Activated T-cell treated with anti-CD3 and anti-CD28 coated beads for 4 hours (primary cell): ENCODE measurements at places on chromosomes 3 and 15.

DNA sequence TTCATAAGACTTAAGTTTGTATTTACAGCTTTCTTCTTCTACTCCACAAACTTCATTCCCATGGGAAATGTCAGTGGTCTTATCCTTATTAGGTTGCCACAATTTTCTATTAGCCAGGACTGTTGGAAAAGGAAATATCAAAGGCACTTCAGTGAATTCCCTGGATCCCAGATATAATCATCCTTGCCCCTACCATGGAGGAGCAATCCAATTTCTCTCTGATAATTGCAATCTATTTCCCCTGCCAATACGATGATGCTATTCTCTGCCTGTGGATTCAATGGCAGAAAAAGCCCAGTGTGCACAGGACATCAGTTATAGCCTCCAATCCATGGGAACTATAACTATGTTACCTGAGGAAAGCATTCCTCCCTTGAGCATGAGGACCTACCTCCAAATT lies 536.4 kb upstream of the UBE2E2 start:
- no peak for DNase-seq

DNA sequence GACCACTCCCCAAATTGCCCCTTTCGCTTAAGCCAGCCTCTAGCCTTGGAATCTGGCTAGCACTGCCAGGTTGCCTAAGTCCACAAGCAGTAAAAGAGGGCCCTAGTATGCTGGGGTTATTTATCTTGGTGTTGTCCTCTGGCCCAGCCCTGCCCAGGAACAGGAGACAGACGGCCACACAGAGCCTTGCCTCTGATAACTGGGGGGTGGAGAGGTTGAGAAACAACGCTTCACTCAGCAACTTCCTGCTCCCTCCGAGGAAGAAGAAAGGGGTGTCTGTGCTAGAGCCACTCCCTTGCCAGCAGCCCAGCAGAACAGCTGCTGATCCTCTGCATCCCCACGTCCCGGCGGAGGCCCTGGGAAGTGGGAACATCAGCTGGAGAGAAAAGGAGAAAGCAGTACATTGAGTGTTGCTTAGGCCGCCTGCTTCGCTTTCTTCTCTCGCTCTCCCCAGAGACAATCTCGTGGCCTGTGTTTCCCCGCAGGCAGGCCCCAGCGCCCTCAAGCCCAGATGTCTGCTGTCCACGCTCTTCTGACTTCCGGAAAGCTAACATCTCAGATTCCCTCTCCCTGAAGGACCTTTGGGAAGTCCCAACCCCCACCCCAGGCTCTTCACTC lies 22.6 kb upstream of the C3orf70 start:
- DNase-seq, result no peak

DNA sequence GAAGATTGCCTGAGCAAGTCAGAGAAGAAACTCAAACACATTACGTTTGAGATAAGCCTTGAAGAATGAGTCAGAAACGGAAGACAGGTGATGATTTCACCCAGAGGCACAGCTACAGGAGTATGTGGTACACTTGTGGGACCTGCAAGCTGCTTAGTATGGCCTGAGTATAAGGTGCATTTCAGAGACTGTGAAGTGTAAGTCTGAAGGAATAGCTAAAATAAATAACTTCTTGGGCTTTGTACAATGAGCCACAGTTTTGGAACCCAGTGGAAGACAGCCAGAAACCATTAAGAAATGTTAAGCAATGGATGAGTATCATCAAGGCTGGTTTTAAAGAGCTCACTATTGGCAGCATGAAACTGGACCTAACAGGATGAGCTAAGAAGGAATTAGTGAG lies 826.2 kb downstream of the ROBO1 start:
- no peak for DNase-seq

DNA sequence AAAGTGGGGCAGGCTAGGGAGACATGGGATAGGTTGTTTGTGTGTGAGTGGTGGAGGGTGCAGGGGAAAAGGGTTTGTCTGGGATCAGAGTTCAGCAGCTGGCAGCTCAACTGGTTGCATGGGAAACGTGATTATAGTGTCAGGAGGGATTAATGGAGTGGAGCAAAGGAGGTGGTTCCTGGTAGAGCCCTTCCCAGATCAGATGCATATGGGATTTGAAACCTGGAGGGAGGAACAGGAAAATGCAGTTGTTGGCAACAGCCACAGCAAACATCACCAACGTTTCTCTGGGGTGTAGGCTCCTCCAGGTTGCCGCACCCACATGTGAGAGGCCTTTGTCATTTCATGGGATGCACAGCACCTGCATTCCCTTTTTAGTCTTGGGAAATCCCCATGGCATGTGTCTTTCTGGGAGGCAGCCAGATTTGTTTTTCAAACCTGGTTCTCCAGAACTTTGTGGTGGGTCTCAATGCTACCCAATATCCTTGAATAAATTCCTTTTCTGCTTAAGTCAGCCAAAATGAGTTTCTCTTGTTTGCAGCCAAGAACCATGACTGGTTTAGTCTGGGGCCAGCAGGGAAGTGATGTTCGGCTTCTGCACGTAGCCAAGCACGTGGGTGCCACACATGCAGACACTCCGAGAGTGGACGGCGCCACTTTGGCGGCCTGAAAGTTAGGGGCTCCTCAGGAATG lies 61.3 kb downstream of the BDH1 start:
- no peak for DNase-seq

DNA sequence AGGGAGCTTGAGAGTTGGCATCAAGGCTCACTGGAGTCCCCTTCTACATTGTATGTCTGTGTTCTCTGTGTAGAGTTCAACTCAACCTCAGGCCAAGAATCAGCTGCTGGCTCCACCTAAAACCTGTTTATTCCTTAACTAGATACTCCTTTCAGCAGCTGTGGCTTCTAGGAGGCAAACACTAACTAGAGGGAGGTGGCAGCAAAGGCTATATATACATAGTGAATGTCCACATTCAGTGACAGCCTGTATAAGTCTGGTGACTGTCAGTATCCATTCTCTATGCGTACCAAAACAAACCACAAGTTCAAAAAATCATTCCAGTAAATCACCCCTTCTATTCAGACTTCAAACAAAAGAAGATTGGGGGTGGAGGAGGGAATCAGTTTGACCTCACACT lies 184.3 kb downstream of the CDIN1 start:
- DNase-seq, result no peak

DNA sequence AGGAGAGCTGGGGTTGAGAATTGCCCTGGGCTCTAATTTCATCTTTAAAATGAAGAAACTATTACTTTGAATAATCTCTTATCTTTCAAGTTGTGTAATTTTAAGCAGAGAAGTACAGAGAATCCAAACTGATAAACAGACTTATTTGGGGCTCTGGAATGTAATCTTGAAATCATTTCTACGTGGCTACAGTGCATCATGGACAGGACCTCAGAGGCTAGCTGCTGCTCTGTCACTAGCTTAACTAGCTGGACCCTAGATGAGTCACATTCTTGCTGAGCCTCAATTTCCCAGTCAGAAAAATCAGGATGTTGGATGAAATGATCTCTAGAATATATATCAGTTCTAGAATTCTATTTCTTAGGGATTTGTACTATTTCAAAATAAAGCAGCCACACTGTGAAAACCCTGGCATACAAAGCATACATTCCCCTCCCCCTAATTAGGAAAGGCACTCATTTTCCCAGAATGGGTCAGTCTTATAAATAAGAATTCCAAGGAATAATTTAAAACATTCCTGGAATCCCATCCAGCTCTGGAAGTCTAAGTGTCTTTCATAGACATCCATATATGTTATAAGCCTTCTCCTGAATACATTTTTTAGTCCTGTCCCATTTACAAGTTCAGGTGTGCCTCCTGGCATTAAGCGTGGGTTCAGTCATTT lies 47.2 kb downstream of the RASGRP1 start:
- DNase-seq, result no peak

GRCh38 chr15:73851689-73852088 lies 21.7 kb upstream of the TBC1D21 start:
- peak; percentile 6 for DNase-seq

- no peak for DNase-seq
These were observed 298.9 kb upstream of the CBLB start for GRCh38 chr3:106167728-106168127.

DNA sequence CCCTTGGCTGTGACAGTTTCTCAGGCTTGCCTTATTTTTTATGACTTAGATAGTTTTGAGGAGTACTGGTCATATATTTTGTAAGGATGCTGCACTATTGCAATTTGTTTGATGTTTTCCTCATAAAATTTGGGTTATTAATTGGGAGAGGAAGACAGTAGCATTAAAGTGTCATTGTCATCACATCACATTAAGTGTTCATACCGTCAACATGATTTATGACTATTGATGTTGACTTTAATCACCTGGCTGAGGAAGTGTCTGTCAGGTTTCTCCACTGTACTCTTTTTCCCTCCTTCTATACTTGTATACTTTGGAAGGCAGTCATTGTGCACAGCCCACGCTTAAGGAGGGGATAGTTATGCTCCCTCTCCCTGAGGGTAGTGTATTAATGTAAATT lies 26.9 kb downstream of the TRIM69 start:
- DNase-seq, result no peak

DNA sequence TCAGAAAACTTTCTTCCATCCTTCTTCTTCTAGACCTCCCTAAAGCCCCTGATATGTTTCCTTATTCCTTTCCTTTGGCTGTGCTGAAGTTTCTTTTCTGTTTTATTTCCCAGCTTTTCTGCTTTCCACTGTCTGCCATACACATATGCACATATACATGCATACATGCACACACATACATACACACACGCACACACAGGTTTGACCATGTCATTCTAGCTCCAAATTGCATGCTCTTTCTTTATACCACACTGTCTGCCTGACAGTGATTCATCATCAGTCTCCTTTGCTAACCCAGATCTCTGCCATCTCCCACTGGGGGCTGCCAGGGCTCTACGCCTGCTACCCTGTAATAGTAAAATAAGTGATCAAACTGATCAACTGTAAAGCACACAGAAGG lies 181.3 kb downstream of the STAC start:
- DNase-seq, result no peak

DNA sequence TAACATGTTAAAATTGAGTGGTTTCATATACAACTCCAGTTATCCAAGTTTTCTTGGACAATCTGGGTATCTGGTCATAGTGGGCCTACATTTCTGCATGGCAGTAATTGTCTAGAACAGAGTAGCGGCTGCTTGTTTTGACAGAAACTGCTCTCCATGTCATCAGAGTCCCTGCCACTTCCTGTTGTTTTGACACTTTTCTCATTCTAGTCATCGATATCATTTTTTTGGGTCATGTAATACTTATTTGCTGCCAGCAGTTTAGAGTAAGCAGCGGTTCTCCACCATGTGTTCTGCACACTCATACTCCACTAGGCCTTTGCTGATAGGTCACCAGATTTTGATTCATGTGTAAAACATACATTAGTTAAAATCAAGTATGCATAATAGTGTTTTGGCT lies 81.5 kb downstream of the SLC25A26 start:
- no peak for DNase-seq

DNA sequence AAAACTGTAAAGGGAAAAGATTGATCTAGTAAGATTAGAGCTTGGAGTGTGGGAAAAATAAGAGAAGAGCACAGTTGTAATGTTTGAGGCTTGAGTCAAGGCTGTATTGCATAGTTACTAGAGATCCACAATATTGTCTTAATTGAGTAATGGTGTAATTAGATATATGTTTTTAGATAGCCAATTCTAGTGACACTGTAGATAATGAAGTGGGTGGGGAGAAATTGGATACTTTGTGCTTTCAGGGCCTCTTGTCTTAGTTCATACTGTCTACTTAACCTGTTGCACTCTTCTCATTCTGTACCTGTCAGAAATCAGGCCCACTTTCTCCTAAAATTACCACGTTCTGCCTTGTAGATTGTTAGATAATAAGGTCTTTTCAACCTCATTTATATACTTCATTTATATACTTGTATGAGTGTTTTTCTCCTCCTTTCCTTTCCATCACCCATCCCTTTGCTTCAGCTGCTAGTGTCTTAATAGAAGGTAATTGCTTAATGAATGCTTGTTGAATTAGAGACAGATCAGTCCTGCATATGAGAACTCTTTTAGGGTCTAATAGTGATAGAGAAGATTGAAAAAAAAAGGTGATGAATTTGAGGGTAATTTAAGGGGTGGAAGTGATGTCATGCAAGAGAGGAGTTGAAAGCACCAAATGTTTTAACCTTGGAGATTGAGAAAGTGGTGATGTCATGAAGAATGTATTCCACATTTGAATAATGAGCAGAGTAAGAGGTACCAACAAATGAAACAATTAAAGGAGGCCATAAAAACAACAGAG lies 32.0 kb downstream of the PIK3CA start:
- DNase-seq, result no peak

DNA sequence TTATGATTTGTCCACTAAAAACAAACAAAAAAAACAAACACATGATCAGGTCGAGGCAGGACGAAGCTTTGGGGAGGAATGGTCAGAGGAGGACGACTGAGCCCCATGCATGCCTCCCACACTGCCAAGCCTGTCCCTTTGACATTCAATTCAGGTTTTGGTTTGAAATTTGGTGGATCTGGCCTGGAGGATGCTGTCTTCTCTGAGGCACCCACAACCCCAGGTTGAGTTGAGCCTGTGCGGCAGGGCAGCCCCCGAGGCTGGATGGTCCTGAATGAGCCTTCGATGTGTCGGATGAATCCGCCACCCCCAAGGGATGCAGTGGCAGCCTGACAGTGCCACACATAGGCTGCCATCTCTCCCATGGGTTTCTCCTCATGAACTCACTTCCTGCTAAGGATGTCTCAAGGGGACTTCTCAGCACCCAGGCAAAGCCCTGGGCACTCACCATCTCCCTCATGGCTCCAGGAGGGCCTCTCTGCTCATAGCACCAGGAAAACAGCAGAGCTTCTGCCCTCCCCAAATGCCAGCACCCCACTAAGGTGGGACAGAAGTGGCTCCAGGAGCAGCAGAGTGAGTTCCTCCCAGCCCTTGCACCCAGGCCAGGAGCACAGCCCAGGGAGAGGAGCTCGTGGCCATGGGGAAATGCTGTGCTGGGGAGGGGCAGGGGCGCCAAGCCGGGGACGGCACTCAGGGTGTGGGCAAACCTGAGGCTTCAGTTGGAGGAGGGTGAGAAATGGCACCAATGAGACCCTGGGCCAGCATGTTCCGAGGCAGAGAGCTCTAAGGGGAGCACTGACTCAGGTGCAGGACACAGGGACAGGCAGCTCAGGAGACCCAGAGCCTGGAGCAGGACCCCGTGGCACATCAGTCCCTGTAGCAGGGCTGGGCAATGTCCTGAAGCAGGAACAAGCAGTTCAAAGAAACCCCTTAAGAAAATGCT lies 18.5 kb downstream of the PRR23E start:
- no peak for DNase-seq

DNA sequence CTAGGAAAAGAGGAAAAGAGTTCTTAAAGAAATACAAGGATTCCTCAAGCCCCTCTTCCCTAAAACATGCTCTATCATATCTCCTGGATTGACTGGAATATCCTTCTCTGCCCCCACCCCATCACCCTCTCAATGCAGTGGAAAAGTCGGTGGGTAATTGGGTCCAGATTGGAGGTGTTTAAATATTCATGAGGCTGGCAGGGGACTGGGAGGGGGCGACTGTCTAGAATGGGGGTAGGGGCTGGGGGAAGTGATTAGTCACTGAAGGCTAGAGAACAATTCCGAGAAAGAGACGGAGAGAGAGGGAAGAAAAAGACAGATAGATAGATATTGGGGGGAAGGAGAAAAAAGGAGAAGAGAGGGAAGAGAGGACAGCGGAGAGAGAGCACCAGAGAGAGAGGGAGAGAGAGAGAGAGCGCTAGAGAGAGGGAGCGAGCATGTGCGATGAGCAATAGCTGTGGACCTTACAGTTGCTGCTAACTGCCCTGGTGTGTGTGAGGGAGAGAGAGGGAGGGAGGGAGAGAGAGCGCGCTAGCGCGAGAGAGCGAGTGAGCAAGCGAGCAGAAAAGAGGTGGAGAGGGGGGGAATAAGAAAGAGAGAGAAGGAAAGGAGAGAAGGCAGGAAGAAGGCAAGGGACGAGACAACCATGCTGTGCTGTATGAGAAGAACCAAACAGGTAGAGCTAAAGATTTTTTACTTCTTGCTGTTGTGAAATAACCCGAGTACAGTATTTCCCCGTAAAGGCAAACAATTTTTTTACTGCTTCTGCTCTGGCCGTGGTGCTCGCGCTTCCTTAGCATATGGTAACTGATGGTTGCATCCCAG lies at the start of gene GAP43:
Gene GAP43 (plus strand): TSS at position 467 of the 825 bp plus-strand sequence. CDS start 180 bp downstream, at position 647.
- no peak for DNase-seq
